Suppressor macrophage (primary cell): ENCODE measurements at places on chromosomes 2 and 18.
A peak's percentile ranks its signal among the peaks of the same experiment; 100 is the strongest.

GRCh38 chr2:49255409-49255971, 101.2 kb upstream of the FSHR start:
- DNase-seq = no peak

GRCh38 chr18:75113455-75113854, 95.5 kb downstream of the PTGR3 start:
- DNase-seq = no peak

- DNase-seq = no peak
These were observed 100.9 kb upstream of the SERTAD2 start for GRCh38 chr2:64754570-64754969.

DNA sequence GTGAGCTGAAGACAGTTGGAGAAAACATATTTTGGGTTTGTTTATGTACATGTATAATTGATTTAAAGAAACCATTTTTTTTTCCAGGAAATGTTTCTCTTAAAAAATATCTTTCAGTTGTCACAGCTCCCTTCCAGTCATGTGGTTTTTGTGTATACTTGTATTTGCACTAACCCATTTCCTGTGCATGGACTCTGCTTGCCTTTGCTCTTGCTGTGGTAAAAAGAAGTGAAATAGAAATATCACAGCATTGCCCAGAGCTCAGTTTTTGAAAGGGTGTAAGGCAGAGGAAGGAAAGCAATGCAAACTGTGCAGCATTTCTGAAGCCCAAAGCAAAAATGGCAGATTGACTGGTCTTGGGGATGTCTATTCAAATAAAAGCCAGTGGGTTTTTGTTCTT, 10.4 kb upstream of the DOCK10 start:
- no peak for DNase-seq

DNA sequence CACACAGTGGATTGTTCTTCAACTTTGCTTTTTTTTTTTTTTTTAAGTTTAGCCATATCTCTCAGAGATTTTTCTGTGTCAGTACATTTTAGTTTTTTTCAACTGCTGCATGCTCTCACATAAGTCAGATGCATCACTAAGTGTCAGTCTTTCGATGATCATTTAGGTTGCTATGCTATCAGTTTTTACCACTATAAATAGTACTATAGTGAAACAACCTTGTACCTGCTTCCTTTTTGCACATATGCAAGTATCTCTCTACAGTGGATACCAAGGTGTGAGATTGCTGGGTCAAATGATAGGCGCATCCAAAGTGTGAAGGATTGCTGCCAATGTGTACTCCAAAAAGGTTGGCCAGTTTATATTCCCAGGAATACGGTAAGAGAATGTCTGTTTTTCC, 33.5 kb upstream of the MAP4K3 start:
- no peak for DNase-seq

DNA sequence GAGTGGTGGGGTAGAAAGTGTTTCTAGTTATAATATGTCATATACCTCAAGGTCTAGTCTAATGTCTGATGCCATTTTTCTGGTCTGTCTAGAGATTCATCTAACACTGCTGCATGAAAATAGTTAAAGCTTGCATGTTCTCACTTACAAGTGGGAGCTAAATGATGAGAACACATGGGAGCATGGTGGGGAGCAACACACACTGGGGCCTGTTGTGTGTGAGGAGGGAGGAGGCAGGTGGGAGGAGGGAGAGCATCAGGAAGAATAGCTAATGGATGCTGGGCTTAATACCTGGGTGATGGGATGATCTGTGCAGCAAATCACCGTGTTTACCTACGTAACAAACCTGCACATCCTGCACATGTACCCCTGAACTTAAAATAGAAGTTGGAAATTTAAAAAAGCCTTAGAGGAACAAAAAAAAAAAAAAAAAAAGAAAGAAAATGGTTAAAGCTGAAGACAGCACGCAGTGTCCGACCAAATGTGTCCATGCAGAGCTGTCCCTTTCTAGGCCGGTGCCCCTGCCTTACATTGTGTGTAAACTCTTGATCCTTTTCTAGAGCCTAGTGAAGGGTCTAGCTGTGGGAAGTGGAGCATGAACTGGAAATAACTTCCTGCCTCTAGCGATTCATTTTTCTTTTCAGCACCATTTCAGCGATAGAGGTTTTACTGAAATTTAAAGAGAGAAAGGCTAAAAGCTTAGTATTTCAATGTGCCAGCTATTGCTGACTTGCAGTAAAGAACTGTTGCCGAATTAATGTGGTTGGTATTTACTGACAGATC, 94.0 kb downstream of the FMNL2 start:
- DNase-seq = no peak

DNA sequence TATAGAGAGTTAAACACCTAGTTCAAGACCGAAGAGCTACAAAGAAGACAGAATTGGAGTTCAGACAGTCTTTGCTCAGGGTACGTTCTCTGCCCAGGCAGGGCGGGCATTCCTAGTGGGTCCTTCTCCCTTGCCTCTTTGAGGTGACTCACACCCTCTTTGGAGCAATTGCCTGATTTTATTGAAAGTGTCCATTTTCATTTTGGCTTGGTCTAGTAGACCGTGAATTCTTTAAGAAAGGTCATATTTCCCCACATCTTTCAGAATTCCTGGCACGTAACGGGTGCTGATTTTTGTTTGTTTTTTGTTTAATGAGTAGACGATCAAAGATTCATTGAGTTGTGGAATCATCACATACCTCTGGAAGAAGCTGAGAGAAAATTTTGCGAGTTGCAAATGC, 871.5 kb downstream of the RNF144A start:
- no peak for DNase-seq

DNA sequence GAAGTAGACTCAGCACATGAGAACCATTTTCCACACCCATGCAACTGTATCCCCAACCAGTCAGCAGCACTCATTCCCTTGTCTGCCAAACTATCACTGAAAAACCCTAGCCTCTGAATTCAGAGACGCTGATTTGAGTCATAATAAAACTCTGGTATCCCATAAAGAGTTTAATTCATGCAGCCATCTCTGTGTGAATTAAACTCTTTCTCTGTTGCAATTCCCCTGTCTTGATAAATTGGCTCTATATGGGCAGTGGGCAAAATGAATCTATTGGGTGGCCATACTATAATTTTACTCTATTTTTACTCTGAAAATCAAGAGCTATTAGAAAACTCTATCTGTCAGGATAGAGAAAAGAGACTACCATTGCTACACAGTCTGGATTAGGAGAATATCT, 40.6 kb upstream of the TWSG1 start:
- no peak for DNase-seq

DNA sequence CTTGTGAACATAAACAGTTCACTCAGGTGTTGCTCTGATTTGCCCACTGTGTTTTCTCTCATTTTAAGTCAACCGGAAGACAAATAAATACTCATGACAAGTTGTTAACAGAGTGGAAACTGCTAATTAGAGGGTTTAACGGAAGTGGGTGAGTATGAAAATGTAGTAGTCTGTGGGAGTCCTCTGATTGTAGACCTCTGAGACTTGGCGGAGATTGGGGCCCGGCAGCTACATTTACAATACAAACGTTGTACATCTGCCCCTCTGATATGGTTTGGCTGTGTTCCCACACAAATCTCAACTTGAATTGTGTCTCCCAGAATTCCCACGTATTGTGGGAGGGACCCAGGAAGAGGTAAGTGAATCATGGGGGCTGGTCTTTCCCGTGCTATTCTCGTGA, 107.3 kb upstream of the FAM98A start:
- DNase-seq = peak; percentile 21
